ENCODE measurements at places on chromosomes 2 and 18.

DNA sequence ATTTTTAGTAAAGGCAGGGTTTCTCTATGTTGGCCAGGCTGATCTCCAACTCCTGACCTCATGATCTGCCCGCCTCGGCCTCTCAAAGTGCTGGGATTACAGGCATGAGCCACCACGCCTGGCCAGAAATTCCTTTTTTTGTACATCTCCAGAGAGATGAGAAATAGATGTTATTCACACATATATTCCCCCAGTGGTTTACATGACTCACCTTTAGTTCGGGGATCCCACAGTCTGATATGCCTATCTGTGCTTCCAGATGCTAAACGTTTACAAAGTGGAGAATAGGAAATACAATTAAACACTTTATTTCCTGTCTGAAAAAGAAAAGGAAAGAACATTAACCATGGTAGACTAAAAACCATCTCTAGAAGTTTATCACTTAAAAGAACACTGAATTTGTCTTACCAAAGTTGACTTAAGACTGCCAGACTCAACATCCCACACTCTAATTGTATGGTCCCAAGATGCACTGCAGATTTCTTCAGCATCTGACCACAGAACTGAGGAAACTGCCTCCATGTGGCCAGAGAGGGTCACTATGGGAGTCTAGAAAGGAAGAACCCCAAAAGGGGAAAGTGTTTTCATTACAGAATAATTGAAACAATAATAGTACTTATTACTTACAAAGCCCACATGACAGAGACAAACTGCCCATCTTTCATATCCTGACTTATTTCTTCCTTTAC, 12.6 kb upstream of the ICA1L start:
- no peak for DNase-seq

- no peak for DNase-seq
Measured at GRCh38 chr2:14401873-14402272, 230.6 kb upstream of the LRATD1 start.

- no peak for DNase-seq
Measured at GRCh38 chr2:219017201-219017931, 23.9 kb downstream of the CFAP65 start.

DNA sequence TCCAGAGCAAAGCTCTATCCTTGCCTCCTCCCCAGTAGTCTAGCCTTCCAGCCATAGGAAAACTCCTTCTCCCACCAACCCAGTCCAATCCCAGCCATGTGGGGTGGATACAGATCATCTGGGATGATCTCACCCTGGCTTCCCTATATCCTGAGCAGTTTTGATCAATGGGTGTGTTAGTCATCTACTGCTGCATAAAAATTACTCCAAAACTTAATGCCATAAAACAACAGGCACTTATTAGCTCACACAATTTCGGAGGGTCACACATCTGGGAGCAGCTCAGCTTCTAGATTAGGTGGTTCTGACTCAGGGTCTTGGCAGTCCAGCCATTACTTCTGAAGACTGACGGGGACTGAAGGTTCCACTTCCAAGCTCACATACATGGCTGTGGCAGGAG, 190.4 kb downstream of the SPP2 start:
- no peak for DNase-seq

GRCh38 chr2:210965472-210965871, 409.1 kb downstream of the CPS1 start:
- no peak for DNase-seq

- no peak for DNase-seq
Measured at GRCh38 chr2:73202156-73203054, at the start of gene NOTO. NOTO (plus strand) TSS chr2:73202574; CDS start chr2:73202667, 93 bp downstream.

DNA sequence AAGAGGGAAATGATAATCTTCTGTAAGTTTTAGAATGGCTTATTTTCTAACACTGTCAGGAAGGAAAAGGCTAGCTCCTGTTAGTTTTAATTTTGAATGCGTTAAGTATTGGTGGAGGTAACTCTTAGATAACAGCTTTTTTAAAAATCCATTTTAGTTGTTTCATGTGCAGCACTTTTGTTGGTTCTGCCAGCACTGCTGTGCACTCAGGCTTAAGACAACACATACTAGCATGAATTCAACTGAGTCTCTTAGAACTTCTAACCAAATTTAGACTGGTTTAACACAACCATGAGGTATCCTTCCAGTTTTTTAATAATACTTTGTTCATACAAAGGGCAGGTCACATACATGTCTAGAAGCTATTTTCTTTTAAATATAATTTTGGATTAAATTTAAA, 42.4 kb downstream of the ACVR1 start:
- no peak for DNase-seq

- no peak for DNase-seq
Measured at GRCh38 chr2:235396071-235396846, 97.6 kb upstream of the AGAP1 start.

- DNase-seq: no peak
Measured at GRCh38 chr2:64629875-64630274, 23.8 kb downstream of the SERTAD2 start.

DNA sequence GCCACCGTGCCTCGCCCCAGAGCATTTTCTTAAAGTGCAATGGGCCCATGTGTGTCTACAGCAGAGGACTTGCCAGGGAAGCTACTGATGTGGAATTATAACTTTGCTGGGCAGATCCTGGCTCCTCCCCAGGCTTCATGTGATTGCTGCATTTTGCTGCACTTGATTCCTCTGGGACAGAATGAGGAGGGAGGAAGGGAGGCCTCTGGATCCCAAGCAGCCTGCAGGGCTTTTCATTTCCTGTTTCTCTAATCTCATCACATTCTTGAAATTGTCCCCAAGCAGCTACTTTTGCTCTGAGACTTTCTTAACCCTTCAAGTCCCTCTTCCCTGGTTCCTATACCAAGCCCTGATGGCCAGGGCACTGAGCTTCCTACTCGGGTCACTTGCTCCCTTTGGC, 134.4 kb upstream of the SEC11C start:
- peak; percentile 75 for DNase-seq

- DNase-seq: no peak
Measured at GRCh38 chr2:70928366-70928765, 7.3 kb upstream of the ATP6V1B1 start.

DNA sequence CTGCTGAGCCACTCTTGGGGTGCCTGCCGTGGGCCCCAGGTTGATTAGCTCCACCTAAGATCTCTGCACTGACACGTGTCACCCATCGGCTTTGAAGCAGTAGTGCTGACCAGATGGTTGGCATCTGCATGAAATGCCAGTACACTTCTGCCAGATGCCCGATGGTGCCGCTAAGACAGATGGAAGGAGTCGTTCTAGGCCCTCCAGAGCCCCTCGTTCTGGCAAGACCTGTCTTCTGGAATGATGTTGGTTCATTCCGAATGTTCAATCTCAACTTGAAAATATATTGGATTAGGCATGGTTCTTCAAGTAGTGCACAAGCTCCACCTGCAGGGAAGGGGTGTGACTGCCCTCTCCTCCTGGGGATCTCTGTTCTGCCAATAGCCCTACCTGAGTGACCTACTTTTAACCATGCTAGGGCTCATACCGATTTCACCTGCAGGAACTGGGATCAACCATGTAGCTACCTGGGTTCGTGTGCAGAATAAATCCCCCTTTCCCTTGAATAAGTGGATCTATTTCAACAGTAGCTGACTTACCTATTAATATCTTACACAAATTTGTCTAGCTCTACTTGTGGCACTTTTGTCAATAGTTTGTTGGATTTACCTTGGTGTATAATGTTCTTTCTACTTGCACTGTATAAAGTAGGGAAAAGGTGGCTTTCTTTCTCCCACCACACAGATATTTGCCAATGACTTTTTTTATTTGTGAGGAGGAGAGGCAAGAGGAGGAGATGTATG, 342.6 kb downstream of the CTNNA2 start:
- DNase-seq: no peak

DNA sequence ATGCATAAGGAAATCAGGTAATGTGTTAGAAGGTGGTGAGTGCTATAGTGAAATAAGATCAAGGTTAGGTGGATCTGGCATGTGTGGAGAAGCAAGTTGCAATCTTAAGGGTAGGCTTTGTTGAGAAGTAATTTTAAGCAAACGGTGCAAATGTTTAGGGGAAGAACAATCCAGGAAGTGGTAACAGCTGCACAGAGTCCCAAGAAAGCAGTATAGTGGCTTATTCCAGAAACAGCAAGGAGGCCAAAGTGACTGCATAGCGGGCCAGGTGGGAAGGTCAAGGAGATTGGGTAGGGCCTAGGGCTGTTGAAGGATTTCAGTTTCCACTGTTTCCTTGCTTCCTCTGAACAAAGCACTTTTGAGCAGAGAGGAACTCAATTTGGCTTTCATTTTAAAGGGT, 30.0 kb upstream of the RAB1A start:
- DNase-seq: no peak
